ENCODE measurements at places on chromosomes 7 and 10. TPM values are rescaled to one million over a fixed set of nuclear protein-coding genes. Genes with fewer than 3 reads are reported as not detected.

- DNase-seq = no peak
These were observed 29.9 kb downstream of the DPCD start for GRCh38 chr10:101617824-101618568.

- no peak for DNase-seq
These were observed 237.8 kb downstream of the ZWINT start for GRCh38 chr10:56123247-56123646.

Gene NAPEPLD
- total RNA-seq = 3.4 TPM

Gene INMT
- under 0.01 TPM for total RNA-seq

Measured in dermis microvascular lymphatic vessel endothelial cell (primary cell).